Stomach (tissue), 19 donors: ENCODE measurements at places on chromosomes 2 and 18. TPM values are rescaled to one million over a fixed set of nuclear protein-coding genes. Genes with fewer than 3 reads are reported as not detected.
A peak's percentile ranks its signal among the peaks of the same experiment; 100 is the strongest.

SLC8A1 gene
- 12.3 TPM for total RNA-seq

DNA sequence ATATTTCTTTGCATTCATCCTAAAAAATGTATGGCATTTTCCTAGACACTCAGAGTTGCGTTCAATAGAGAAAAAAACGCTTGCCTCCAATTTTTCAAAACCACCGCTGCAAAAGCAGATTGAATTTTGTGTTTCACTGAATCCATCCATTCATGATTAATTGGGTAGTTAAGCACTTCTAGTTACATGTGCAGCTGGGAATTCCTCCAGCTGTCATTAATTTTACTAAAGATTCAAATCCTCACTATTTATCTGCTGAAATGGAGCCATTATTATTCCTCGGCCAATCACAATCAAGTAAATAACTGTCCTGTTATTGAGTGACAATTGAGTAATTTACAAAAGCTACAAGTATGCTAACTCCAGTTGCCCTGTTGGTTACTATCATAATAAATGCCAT, 75.8 kb upstream of the ARL5A start:
- H3K27ac ChIP-seq, result no peak overlapping the region
- no peak overlapping the region for H3K4me3 ChIP-seq
- H3K27me3 ChIP-seq, result no peaks in the 10 kb centered on the region
- DNase-seq, result no peak

DNA sequence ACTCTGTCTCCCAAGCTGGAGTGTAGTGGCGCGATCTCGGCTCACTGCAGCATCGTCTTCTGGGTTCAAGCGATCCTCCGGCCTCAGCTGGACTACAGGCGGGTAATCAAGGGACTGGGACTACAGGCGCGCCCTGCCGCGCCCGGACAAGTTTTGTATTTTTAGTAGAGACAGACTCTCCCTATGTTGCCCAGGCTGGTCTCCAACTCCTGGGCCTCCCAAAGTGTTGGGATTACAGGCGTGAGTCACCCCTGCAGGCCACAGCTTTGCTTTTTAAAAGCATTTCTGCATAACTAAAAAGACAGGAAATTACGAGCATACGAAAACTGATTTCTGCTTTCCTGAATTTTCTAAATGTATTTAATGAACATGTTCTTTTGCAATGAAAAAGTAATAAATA, 916 bp upstream of the OSBPL1A start:
- H3K36me3 ChIP-seq, result no peaks in the 10 kb centered on the region
- peak; percentile 16 for DNase-seq
- H3K4me3 ChIP-seq, result peak overlapping the region; percentile 84

SERPINB10 gene
- not detected for total RNA-seq

DNA sequence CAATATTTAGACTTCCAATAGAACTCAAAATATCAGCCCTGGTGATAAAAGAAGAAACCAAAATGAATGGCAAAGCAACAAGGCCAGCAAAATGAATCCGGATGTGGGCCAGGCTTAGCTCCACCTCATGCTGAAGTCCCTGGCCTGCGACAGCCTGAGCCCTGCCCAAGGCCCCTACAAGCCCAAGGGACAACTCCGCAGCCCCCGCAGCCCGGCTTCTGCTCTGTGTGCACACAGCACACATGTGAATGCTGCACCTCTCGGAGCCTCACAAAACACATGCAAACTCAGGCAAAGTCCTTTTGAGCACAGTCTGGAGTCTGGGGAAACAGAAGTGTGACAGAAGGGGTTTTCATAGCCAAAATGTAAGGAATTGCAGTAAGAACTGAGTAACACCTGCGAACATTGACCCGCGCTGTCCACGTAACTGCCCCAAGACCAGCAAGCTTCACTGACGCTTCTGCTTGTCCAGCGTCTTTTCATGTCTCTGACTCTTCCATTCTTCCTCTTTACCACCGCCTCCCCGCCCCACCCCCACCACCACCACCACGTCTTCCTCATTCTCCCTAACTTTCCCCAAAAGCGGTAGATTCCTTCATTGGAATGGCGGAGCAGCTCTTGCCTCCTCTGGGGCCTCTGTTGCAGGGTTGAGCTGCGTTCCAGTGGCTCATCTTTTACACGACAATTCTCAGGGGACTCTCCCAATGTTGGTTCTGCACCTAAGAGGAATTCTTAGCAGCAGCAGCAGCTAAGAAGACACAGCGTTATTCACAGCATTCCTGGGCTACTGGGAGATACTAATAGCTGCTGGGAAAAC, 136.4 kb upstream of the COPS8 start:
- no peak for DNase-seq
- no peaks in the 10 kb centered on the region for H3K36me3 ChIP-seq
- H3K27ac ChIP-seq, result no peak overlapping the region
- H3K4me1 ChIP-seq, result no peaks in the 10 kb centered on the region
- H3K4me3 ChIP-seq, result no peak overlapping the region

DNA sequence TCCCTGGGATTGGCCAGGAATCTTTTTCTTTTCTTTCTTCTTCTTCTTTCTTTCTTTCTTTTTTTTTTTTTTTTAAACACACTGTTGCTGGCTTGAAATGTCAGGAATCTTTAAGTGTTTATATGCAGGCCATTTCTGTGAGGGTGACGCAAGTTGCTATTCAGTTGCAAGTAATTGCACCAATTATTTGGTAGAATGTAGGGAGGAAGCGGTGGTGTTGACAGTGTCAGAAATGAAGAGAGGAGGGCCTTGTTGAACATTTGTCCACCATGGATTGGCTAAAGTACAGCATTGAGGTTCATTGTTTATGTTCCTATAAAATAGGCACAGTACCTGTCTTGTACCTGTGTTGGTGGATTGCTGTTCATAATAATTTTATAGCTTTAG, 6.5 kb downstream of the RPIA start:
- H3K4me3 ChIP-seq, result no peak overlapping the region
- peaks cover 42% of the 10 kb centered on the region for H3K4me1 ChIP-seq
- H3K27ac ChIP-seq, result peak overlapping the region; percentile 66
- DNase-seq, result no peak

GRCh38 chr2:165648801-165649200, 145.2 kb downstream of the GALNT3 start:
- H3K4me3 ChIP-seq, result no peak overlapping the region
- no peaks in the 10 kb centered on the region for H3K36me3 ChIP-seq
- no peak overlapping the region for H3K27ac ChIP-seq
- H3K4me1 ChIP-seq, result no peaks in the 10 kb centered on the region
- H3K27me3 ChIP-seq, result no peaks in the 10 kb centered on the region
